ENCODE measurements at places on chromosomes 12 and 14.

- DNase-seq, result no peak
Observed at GRCh38 chr12:29771786-29772185, 12.0 kb downstream of the TMTC1 start.

GRCh38 chr14:68982581-68982980 lies 3.5 kb upstream of the ACTN1 start:
- DNase-seq, result no peak

- no peak for DNase-seq
Observed at GRCh38 chr12:241266-241665, 21.4 kb downstream of the SLC6A13 start.

DNA sequence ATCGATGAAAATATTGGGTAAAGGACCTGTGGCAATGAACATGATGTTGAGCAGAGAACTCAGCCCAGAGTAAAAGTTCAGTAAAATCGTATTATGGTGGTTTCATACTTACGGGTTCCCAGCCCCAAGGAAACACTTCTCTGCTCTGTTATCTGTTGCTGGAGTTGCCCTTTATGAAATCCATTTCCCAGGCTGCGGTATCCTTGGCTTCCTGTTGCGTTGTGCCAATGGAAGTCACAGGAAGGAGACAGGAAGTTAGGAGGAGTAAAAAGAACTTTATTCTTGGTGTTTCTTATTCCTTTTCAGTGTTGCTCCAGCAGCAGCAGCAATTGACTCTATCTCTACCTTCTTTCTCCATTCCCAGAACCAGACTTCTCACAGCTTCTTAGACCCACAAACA lies 965.2 kb downstream of the VRK1 start:
- DNase-seq, result no peak

GRCh38 chr12:77575376-77575919 lies 255.2 kb upstream of the NAV3 start:
- no peak for DNase-seq

DNA sequence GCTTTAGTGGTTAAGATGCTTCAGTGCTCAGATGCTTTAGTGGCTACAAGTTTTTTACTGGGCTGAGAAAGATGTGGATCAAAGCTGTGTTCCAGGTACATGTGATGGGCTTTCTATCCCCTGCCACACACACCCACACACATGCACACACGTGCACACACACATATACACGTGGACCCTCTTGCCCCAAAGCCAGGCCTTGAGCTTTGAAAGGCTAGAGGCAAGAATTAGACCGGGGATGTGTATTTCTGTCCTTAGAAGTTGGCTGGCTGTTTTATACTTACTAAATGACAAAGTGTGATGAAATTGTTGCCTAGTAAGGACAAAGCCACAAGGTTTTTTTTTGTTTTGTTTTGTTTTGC lies 376.5 kb downstream of the C12orf75 start:
- DNase-seq, result no peak

DNA sequence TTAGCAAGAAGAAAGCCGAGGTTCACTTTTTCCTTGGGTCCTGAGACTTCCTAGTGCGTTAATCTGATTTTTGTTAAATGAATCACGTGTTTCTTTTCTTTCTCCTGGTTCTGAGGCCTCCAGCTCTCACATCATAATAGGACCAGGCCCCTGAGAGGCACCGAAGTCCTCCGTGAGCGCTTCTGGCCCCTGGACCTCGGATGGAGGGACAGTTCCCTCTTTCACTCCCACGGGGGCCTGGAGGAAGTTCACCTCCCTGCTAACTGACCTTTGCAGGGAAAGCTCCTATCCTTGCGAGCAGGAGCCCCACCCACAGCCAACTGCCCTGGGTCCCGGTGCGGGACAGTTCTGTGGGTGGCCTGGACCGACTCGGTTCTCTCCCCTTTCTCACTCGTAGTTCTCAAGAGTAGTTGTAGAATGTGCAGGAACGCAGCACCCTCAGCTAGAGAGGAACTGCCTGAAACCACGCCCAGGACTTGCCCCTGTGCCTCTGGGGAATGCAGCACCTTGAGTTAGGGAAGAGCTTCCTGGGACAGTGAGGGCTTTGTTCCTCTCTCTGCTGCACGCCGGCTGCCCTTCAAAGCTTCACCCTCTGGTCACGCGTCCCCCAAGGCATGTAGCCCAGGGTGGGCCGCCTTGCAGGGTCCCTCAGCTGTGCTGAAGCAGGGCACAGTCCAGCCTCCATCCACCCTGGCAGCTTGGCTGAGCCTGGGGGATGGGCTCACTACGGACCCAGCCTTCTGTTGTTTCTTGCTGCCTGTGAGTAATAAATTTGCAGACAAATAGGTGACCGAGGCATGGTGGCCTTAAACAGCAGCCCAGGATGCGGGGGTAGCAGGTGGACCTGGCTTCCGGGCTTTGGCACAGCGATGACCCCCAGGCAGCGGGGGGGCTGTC lies 264.6 kb downstream of the ADGRD1 start:
- no peak for DNase-seq

GRCh38 chr14:34072401-34072800 lies 121.5 kb upstream of the EGLN3 start:
- DNase-seq, result no peak

GRCh38 chr12:85588221-85588620 lies 248.0 kb downstream of the RASSF9 start:
- DNase-seq, result no peak

GRCh38 chr12:25135531-25136154 lies 59.3 kb downstream of the DNAI7 start:
- no peak for DNase-seq

DNA sequence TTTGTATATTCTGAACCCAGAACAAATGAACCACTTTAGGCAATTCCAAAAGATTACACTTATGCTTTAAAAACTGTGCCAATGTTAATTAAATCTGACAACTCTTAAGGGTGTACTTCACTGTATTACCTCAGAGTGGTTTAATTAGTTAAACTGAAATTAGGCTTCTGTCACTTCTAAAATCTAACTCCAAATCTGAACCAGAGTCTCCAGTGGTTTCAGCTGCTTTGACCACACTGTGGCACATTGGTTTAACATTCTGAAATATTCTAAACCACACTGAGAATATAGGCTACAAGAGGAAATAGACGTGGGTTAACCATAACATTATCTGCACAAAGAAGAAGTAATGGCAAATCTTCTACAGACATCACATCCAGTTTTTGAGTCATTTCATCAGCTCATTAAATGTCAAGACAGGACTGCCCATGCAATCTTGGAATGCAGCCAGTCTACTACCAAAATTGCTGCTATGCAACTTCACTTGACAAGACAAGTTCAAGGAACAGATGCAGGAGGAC lies 94.8 kb downstream of the LRP6 start:
- DNase-seq, result no peak

DNA sequence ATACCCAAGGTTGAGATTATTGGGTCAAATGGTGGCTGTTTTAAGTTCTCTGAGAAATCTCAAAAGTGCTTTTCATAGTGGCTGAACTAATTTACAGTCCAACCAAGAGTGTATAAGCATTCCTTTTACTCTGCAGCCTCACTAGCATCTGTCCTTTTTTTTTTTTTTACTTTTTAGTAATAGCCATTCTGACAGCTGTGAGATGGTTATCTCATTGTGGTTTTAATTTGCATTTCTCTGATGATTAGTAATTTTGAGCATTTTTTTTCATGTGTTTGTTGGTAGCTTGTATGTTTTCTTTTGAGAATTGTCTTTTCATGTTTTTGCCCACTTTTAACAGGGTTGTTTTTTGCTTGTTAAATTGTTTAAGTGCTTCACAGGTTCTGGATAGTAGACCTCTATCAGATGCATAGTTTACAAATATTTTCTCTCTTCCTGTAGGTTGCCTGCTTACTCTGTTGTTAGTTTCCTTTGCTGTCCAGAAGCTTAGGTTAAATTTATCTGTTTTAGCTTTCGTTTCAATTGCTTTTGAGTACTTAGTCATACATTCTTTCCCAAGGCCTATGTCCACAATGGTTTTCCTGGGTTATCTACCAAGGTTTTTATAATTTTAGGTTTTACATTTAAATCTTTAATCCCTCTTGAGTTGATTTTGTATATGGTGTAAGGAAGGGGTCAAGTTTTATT lies 881.3 kb upstream of the SEL1L start:
- no peak for DNase-seq

DNA sequence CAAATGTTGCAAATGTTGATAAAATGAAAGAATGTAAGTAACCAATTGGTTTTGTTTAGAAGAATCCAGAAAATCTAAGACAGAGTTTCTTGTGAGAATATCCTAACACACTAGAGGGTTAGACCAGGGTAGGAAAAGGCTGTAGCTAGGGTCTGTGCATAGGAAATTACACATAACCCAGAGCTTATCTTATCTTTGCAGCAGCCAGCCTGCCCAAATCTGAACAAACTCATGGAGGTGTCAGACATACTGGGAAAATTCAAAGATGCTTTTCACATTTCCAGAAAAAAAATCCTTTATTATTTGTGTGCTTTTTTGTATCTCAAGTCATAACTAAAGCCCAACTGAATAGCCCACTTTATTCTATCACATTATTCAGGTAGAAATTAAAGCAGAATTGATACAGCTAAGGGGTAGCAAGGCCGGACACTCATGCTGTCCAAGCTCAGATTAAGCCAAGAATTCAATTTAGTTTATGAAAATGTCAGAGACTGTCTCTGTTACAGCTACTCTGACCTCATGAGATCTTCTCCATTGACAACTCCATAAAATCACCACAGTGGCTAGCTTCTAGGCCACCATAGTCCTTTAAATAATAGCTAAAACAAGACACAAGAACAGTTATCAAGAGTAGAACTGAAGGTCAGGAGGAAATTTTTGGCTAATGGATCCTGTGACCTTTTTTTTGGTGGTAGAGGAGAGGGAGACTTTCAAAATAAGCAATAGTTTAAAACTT lies 169.6 kb upstream of the RASSF8 start:
- no peak for DNase-seq

GRCh38 chr12:114823724-114824123 lies 139.7 kb upstream of the TBX3 start:
- DNase-seq, result no peak

DNA sequence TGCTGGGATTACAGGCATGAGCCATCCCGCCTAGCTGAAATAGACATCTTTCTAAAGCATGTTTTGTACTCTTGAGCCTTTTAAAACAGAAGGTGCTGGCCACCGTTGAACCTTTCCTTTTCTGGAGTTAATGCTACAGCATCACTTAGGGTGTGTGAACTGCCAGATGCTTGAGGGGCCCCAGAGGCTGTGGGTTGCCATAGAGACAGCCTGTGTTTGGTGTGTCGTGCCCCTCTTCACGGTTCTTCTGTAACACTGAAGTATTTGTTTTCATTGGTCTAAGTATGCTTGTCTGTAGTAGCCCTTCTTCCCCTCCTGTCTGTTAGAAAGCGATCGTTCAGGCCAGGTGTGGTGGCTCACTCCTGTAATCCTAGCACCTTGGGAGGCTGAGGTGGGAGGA lies 30.8 kb downstream of the PLEKHG3 start:
- no peak for DNase-seq

DNA sequence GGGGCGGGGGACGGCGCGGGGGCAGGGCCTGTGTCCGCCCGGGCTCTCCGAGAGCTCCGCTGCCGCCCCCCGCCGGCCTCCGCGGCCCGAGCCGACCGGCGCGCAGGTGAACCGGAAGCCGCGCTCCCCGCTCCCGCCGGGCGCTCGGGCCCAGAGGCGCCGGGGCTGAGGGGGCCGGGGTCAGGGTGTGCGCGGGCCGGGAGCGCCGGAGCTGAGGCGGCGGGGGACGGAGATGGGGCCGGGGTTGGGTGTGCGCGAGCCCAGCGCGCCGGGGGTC lies 431 bp downstream of the HIP1R start:
- no peak for DNase-seq

DNA sequence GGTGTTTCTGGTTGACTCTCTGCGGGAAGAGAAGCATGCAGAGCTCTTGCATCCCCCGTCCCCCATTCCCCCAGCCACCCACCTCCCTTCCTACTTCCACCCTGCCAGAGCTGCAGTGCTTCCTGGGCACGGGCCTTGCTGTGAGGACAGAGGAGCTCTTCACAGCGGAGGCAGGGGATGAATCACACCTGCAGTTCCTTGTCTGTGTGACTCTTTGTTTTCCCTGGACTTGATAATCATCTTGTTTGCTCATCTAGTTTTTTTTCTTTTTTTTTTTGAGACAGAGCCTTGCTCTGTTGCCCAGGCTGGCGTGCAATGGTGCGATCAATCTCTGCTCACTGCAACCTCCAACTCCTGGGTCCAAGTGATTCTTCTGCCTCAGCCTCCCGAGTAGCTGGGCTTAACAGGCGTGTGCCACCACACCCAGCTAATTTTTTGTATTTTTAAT lies 27.8 kb downstream of the ANKRD9 start:
- no peak for DNase-seq

- no peak for DNase-seq
Observed at GRCh38 chr12:109359131-109359690, 11.5 kb downstream of the MYO1H start.

DNA sequence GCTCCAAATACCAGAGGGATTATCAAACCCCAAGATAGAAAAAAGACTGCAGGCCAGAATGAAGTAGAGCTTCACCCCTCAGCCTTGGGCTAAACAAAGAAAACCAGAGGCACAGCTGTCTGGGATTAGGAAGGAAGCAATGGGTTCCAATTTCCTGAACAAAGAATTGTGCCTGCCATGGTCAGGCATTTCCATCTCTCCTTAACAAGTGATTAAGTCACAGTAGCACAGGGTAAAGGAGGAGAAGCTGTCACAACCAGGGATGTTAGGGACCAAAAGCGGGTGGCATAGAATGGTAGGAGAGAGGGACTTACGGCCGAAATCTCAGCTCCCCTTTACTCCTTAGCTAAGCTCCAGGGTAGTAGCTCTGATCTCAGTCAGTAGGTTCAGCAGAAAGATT lies 33.9 kb downstream of the SPTLC2 start:
- DNase-seq, result no peak

DNA sequence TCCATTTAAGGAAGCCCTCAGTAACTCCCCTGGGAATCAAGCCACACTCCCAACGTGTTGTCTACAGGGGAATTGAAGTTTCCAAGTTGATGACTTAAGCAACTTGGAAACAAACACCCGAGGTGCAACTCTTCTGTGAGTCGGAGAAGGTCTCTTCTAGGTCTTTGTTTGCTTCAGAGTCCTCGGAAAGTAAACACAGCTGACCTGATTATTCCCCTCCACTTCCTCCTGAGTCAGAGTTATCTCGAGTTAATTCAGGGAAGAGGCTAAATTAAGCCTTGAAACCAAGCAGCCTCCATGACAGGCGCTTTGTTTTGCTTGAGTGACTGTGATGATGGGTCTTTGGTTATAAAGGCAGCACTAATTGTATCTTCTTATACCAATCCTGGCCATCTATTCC lies 41.8 kb downstream of the TUNAR start:
- DNase-seq, result no peak

- no peak for DNase-seq
Observed at GRCh38 chr12:41684997-41685396, 459.7 kb downstream of the GXYLT1 start.

Measured in NCI-H2081 treated with DMSO at 0.1 percent for 48 hours (cell line).